ENCODE measurements at places on chromosomes 7 and 10.

DNA sequence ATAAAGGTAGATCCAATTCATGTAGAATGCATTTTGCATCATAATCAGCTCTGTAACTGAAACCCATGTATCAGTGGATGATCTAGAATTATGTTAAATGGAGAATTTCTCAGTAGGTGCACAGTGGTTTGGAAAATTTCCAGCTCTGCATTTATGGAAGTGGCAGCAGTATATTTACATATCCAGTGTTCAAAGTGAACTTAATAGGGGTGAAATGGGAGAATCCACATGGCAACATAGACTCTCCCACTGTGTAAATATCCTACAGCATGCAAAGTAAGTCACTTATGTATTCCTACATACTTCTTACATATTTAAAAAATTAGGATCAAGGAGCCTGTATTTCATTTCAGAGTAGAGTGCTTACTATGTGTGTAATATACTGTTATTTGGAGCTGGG is 35.3 kb downstream of the CDC14C start:
- DNase-seq = no peak

- DNase-seq = no peak
Observed at GRCh38 chr7:100486111-100486636, 2.4 kb downstream of the NYAP1 start.

- no peak for DNase-seq
Observed at GRCh38 chr10:83212632-83213334, 926.5 kb upstream of the GHITM start.

DNA sequence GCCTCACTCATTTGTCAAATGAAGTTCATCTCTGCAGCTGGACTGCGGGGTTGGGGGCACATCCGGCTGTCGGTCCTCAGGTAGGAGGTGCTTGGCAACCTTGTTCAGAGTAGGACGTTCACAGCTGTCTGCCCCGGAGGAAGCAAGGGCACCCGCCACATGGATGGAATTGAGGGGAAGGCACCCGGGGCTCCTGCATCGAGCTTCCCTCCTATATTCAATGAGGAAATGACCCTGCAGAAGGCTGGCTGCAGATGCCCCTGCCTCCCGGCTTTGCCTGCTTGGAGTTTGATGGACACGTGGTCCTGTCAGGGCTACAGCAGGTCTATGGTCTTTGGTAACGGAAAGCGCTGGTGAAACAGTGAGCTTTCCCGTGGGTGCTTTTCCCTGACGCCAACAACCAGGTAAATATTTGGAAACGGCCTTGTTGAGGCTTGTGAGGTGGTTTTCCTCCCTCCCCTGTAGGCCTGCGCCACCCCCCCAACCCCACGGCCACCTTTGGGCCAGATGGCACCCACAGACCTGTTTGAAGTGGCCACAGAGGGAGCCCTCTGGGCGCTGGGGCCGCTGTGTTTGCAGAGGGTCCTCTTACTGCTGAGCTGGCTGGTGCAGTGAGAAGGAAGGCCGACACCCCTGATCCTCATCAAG is 32.9 kb downstream of the HTRA1 start:
- no peak for DNase-seq

DNA sequence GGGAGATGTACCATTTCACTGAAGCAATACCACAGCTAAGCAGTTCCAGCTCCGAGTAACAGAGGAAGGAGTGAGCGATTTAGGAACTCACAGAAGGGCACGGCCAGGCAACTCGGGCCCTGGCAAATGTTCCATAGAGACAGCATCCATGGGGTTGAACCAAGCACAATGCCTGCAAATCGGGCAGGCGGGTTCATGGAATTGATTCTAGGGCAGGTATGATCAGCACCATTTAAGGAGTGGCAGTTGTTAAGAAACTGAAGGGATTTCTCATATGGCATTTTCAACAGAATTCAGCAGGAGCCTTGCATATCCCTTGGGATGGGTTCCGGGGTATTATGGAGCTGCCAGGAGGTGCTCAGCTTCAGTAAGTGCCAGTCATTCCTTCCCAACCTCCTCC is 66.4 kb downstream of the IKZF1 start:
- no peak for DNase-seq

DNA sequence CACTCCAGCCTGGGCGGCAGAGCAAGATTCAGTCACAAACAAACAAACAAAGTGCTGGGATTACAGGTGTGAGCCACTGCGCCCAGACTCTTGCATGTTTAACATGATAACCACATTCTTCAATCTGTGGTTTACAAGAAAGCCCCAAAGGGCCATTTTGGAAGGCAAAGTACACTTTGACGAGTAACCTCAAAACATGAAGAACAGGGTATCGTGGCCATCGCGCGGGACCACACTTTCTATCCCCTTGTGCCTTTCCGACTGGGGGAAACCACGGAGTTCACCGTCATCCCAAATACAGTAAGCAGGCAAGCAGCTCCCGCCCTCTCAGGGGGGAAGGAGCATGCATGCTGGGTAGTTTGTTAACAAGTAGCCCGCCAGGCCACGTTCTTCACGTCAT is 125.2 kb downstream of the RNF216 start:
- no peak for DNase-seq

DNA sequence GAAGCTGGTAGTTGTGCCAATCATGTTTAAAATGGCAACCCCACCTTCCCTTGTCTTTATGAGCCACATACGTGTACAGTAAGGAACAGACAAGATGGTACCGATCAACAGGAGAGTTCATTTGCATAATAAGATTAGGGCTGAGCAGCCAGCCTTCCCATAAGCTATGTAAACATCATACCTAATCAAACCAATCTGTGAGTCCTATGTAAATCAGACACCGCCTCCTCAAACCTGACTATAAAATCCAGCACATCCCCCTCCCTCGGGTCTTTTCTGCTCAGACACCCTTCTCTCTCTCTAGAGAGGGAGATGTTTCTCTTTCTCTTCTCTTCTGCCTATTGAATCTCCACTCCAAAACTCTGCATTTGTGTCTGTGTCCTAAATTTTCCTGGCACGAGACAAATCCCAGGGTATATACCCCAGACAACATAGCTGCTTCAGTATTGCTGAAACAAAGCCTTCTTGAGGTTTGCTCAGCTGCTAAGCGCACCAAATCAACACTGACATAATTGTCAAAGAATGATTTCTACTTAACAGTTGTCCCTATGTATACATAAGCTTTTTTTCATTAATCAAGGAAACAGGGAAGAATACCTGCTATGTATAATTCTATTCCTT is 279.2 kb downstream of the THSD7A start:
- DNase-seq = no peak

DNA sequence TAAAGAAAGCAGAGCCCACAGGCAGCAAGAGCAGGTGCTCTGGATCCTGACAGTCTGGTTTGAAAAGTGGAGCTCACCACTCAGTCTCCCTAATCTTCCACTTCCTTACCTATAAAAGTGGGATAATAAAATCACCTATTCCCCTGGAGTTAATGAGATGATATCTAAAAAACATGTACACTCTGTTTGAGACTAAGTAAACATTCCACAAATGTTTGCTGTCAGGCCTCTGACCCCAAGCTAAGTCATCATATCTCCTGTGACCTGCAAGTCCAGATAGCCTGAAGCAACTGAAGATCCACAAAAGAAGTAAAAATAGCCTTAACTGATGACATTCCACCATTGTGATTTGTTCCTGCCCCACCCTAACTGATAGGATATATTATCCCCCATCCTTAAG is 1324.5 kb downstream of the XPNPEP1 start:
- no peak for DNase-seq

GRCh38 chr10:48770561-48771089 is 86.0 kb downstream of the WDFY4 start:
- no peak for DNase-seq

All from hematopoietic multipotent progenitor cell treated with erythropoietin and hydrocortisone succinate and interleukin-3 and kit ligand, for 6 days (in vitro differentiated cells).